ENCODE measurements at places on chromosomes 6 and 20.

- DNase-seq, result no peak
These were observed 54.8 kb downstream of the DACT2 start for GRCh38 chr6:168264593-168265335.

DNA sequence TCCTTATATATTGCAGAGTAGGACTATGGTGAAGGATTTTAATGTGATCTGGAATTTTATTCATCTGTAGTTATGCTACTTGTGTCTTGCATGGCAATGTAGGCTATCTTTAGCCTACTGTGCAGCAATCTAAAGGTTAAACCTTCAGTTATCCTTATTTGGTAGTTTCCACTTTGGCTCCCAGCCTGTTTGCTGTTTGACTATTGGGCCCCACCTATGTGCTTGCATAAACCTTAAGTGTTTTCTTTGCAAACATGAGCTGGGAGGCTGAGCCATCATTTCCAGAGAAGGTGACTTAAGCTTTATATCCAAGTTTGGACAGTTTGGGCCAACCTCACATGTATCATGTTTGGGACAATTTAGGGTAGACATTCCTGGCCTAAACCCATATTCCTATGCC, 537.5 kb downstream of the BTBD3 start:
- DNase-seq, result no peak

- no peak for DNase-seq
These were observed 395.1 kb upstream of the SASH1 start for GRCh38 chr6:147947521-147947920.

DNA sequence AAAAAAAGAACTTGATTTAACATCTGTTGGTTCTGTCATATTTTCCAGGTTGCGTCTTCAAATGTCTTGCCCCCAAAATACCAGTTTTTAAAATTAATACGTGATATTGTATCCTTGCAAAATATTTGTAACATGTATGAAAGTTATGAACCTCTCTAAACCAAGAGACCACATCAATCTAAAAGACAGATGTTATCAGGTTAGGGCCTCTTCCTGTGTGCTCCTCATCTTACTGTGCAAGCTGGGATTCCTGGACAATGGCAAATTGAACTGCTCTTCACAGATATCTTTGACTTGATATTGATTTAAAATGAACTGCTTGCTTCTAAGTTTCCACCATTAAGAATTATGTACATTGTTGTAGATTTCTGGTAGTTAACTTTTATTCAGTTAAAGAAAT, 9.6 kb downstream of the TMEM239 start:
- no peak for DNase-seq

DNA sequence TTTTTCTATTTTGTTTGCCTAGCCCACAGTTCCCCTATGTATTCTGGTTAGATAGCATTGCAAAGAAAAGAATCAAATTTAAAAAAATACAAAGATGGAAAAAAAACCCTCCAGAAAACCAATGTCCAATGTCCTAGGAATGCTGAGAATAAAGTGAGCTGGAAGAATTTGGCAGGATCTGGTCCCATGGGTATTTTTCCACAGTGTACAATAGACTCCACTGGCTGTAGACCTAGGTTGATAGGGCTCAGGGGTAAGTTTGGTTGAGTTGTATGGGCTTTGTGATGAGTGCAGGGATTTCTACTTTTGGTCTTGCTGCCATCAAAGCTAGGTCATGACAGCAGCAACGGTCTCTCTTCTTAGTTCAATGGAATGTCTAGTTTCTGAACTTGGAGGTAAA, 41.5 kb downstream of the SLC22A2 start:
- DNase-seq, result no peak

GRCh38 chr20:53677447-53678314, 84.0 kb upstream of the ZNF217 start:
- no peak for DNase-seq

GRCh38 chr20:57156011-57156729, 110.3 kb downstream of the BMP7 start:
- DNase-seq, result no peak

GRCh38 chr6:15912505-15913400, 216.1 kb upstream of the MYLIP start:
- no peak for DNase-seq

- no peak for DNase-seq
These were observed 350.6 kb upstream of the FLRT3 start for GRCh38 chr20:14688005-14688404.

DNA sequence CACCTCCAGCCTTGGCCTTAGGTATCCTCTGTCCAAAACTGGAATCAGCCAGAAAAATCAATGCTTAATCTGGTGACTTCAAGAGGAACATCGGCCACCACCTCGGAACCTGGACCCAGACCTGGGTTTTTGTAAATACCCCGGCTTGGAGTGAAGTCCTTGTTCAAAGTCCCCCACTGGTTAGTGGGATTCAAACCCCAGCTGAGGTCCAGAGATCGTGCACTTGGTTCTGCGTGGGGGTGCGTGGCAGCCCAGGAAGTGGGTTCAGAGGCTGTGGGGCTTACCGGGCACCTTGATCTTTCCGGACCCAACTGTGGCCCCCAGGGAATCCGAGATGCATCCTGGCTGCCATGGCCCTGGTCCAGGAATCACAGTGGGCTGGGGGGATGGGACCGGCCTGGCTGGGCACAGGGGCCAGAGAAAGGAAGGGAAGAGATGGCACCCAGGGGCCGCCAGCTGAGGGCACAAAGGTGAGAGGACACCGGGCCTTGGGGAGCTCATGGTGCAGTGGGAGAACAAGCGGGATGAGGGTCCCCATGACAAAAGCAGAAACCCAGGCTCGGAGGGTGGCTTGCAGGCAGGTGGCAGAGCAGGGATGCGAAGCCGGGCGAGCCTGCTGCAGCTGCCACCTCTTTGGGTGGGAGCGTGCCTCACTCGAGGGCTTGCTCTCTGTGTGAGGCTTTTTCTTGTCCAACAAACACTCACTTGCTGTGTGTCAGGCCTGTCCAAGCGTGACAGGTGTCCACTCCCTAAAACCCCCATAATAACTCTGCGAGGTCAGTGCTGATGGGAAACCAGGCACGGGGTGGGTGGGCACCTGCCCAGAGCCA, 27.7 kb downstream of the ZBP1 start:
- DNase-seq, result no peak

- no peak for DNase-seq
These were observed 19.0 kb upstream of the TFAP2C start for GRCh38 chr20:56610098-56610497.

- DNase-seq, result peak; percentile 36
These were observed 360.2 kb downstream of the PREX1 start for GRCh38 chr20:48467622-48468021.

DNA sequence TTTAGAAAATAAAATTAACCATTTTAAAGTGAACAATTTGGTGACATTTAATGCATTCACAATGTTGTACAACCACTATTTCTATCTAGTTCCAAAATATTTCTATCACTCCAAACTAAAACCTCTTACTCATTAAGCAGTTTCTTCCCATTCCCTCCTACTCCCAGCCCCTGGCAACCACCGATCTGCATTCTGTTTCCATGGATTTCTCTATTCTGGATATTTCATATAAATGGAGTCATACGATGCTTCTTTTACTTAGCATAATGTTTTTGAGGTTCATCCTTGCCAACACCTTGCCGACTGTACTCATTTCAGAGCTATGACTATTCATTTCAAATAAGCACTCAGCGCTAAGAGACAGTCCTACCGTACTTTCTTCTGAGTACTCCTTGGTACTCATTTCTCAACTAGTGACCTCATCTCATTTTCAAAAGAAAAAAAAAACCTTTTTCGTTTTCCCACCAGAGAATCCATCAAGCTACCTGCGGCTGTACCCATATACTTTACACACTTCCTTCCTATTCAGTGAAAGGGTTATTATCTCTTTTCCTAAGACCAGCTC, 259.2 kb downstream of the UTRN start:
- no peak for DNase-seq

DNA sequence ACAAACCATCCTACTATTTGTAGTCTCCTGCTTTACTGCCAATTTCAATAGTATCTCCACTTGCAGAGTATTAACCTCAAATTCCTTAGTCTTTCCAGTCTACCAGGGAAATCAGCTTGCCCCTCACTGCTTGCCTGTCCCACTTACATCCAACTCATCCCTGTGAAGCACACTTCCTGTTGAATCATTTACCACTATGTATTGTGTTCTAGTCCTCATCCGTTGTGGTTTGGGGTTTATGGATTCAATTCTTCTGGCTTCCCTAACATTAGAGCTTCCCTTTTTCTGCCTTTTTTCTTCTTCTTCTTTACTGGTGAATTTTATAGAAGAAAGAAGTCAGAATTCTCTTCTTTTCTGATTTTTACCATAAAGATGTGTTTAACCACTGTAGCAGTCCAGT, 5.1 kb upstream of the TXLNB start:
- DNase-seq, result no peak

DNA sequence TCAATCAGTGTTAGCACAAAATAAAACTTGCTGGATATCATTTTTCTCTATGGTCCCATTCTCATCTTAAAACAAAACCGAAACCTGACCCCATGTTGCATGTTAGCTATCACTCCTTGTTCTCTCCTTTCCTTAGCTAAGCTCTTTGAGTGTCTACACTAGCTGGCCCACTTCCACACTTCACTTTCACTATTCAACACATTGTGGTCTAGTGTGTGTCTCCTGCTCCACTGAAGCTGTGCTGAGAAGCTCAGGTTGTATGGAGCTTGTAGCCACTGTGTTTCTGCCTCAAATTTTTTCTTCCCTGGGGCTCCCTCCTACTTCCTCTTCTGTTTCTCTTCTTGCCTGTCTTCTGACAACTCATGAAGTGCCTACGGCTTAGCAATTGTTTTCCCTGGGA, 223.0 kb downstream of the NKAIN2 start:
- no peak for DNase-seq

GRCh38 chr6:163904186-163904585, 489.7 kb downstream of the QKI start:
- no peak for DNase-seq

DNA sequence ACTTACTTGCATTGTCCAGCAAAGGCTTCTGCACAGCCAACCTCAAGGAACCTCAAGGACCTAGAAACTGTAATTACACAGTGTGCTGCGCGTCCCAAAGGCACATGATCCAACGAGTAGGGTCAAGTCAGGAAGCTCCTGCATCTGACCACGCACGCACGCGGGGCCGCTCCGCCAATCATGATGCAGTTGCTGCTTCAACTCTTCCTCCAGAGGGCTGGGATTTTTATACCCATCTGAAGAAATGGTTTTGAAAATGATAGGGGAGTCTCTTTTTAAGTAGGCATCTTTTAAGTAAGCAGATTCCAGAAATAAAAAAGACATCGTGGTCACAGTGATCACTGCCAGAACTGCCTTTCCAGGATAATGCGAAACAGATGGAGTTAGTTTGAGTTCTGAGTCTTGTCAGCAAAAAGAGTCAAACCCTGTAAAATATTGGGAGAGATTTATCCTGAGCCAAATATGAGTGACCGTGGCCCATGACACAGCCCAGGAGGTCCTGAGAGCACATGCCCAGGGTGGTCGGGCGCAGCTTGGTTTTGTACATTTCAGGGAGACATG, 34.0 kb downstream of the KIF25 start:
- DNase-seq, result no peak

DNA sequence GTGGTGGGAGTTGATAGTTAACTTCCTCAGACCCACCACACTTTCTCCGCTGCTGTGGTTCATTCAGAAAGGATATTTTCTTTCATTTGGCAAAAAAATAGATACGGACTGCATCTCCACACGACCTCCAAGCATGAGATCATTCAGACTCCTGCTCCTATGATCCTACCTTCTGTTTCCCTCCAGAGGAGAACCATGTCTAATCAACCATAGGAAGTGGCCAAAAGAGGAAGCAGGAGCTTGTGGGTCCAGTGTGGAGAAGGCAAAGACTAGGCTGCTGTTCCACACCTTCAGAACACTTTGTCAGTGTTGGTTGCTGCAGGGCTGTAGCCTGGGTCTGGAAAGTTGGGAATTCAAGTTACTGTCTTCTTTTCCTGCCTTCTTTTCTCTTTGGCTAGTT, 10.6 kb upstream of the KIF13A start:
- DNase-seq, result no peak

DNA sequence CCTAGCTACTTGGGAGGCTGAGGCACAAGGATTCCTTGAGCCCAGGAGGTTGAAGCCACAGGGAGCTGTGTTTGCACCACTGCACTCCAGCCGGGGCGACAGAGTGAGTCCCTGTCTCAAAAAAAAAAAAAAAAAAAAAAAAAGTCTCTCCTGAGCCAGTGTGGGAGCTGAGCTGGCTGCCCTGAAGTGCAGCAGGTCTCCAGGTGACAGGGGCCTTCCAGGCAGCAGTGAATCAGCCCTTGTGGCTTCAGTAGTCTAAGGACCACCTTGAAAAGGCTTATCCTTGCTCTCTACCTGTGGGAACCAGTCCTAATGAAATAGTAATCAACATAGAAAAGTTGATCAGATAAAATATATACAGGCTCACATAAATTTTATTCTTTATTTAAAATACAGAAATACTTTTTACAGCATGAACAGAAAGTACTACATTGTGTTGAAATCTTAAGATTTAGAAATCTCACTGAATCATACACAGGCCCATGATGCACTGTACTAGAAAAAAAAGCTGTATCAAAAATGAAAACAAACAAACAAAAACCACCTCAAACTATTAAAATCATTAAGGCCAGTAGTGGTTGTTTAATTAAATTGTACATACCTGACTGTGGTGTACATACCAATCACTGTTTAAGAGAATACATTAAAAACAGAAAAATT, 128.9 kb downstream of the SCML4 start:
- no peak for DNase-seq

- DNase-seq, result no peak
These were observed 38.5 kb downstream of the DLGAP4 start for GRCh38 chr20:36344517-36345132.

GRCh38 chr6:1618311-1619097, 8.8 kb downstream of the FOXC1 start:
- DNase-seq, result no peak

DNA sequence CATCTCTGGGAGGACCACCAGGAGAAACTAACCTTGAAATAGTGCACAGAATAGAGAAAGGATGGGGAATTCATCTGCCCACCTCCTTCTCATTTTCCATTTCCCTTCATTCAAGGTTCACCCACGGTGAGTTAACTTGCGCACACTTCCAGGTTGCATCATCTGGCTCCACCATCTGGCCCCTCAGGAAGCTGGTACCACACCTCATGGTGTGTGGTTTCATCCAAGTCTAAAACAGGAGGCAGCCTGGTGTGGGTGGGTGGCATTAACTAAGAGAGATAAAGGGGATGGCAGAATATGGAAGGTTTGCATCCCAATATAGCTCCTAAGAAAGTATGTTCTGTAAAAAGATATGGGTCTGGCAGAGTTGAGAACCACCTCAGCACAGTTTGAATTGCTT, 3.8 kb downstream of the ZNF334 start:
- no peak for DNase-seq

GRCh38 chr6:152348116-152348515, 289.0 kb downstream of the SYNE1 start:
- DNase-seq, result no peak

Data from germinal center (tissue), 1 donor.